ENCODE measurements at places on chromosomes 4 and X.
A peak's percentile ranks its signal among the peaks of the same experiment; 100 is the strongest.

GRCh38 chr4:148874331-148874730 is 432.1 kb upstream of the NR3C2 start:
- no peak for DNase-seq

- DNase-seq = no peak
Observed at GRCh38 chrX:151370906-151371305, 26.1 kb upstream of the VMA21 start.

DNA sequence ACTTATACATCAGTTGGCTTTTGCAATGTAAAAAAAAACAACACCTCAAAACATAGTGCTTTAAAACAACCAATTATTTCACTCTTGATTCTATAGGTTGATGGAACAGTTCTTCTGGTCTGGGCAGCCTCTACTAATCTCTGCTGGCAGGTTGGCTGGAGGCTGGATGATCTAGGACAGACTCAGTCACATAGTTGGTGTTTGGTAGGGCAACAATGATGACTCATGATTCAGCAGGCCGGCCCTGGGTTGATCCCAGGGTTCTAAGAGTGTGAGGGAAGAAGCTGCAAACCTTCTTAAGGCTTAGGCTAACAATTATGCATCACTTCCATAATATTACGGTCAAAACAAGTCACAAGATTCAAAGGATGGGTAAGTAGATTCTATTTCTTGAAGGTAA is 558.2 kb downstream of the ZNF674 start:
- no peak for DNase-seq

DNA sequence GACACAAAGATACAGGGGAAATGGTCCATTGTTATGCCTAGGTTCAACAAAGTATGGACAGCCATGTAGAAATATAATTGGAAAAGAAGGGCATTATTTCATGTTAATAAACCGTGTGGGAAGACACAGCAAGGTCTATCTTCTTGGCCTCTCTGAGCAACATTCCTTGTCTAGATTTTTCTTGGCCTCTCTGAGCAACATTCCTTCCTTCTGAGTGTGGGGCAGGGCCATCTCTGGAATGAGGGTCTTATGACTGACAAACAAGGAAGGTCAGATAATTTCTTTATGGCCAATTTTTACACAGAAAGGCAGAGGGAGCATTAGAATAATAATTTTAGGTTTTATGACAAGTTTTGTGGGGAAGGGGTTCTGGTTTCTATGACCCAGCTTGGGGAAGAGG is 24.3 kb upstream of the MAOA start:
- no peak for DNase-seq

- DNase-seq = no peak
Observed at GRCh38 chr4:41999321-41999720, 9.0 kb downstream of the SLC30A9 start.

- peak; percentile 33 for DNase-seq
Observed at GRCh38 chr4:76090241-76090691, 15.8 kb downstream of the ART3 start.

DNA sequence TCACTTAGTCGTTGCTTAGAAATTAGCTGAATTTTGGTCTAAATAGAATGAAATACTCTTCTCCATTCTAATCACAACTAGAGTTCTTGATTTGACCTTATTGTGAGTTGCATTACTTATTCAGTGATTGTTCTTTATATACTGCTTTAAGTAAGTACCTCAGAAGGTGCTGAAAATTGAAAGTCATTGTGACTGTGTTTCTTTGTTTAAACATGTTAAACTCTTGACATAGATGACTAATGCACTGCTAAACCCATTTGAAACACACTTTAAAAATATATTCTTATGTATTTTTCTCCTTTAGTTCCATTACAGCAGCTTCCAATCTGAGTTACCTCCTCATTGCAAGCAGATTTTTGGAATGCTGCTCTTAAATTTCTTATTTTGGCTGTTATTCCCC is 9.1 kb downstream of the TSPAN7 start:
- DNase-seq = no peak

DNA sequence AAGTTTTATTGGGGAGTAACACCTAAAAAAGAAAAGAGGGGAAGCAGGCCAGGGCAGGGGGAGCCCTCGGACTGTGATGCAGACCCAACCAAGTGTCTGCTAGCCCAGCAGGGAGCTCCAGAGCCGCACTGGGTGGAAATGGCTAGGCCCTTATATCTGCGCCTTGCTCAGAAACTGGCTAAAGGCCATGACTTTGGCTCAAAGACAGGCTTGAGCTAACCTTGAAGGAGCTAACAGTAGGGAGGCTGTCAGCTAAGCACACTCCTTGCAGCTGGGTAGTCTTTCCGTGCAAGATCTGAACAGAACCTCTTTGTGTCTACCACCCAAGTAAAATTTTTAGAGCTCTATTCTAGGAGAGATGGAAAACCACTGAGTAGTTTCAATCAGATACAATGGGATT is 43.0 kb downstream of the SEPSECS start:
- no peak for DNase-seq

- DNase-seq = no peak
Observed at GRCh38 chr4:176334066-176334465, 14.3 kb downstream of the SPCS3 start.

DNA sequence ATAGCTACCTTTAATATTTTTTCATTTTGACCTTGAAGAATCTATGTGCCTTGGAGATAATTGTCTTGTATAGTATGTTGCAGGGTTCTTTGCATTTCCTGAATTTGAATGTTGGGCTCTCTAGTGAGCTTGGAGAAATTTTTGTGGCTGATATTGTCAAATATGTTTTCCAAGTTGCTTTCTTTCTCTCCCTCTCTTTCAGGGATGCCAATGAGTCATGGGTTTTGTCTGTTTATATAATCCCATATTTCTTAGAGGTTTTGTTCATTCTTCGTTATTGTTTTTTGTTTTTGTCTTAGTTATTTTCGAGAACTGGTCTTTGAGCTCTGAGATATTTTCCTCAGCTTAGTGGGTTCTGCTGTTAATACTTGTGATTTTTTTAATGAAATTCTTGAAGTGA is 20.7 kb downstream of the RAB40AL start:
- DNase-seq = no peak

GRCh38 chrX:37578045-37578444 is 6.6 kb downstream of the LANCL3 start:
- DNase-seq = no peak

GRCh38 chr4:139609647-139610046 is 53.6 kb upstream of the SETD7 start:
- DNase-seq = no peak

GRCh38 chr4:115769396-115769795 is 656.0 kb upstream of the NDST4 start:
- no peak for DNase-seq

GRCh38 chr4:658681-659667 is 15.1 kb downstream of the ATP5ME start:
- no peak for DNase-seq

- DNase-seq = no peak
Observed at GRCh38 chrX:101417190-101417589, 9.2 kb downstream of the HNRNPH2 start.

DNA sequence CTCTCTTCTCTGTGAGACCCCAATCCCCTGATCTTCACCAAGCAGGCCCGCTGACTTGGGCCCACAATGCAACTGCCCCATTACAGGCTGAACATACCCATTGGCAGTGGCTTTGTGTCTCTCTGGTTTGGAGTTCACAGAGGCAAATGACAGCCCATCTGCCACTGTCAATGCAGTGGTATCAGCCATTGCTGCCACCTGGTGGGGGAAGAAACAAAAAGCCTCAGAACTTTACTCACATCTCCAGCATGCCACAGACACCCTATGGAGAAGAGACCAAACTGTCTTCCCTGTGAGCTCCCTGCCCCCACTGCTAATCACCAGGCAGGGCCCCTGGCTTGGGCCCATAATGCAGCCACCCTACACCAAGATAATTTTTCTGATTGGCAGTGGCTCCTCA is 729.3 kb upstream of the ACTRT1 start:
- DNase-seq = peak; percentile 22

DNA sequence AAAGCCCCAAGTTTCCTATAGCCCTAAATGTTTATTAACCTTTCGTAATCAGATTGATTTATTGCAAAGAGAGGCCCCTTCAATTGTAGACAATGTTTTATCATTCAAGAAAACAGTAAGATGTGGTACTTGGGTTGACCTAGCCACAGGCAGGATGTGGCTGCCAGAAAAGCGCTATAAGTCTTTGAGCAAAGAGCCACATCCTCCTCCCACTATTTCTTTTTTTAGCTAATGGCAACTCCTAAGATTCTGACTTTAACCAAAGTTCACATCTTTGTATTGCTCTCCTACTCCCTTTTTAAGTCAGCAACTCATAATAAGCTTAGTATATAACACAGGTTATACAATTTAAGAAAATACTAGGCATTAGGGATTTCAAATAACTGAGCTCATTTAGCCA is 70.7 kb upstream of the PPP3CA start:
- DNase-seq = peak; percentile 64

- no peak for DNase-seq
Observed at GRCh38 chrX:15033917-15034316, 160.7 kb downstream of the MOSPD2 start.

GRCh38 chrX:115949900-115950822 is 220.4 kb upstream of the AGTR2 start:
- no peak for DNase-seq

GRCh38 chr4:87865960-87866598 is 33.3 kb downstream of the MEPE start:
- no peak for DNase-seq

DNA sequence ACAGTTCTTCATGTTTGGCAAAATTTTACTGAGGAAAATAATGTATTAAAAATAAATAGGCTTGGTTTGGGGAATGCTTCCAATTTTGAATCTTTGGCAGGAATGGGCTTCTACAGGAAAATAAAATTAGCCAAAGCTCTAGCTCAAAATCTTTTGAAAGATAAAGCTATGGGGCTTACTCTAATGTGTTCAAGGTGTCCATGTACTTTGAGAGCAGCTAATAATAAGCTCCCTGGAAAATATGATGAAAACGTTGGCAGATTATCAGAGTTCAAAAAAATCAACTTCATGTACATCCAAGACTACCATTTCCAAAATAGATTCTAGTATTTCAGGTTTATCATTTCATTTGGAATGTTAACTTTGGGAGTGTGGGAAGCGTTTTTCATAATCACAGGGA is 158.4 kb downstream of the EMCN start:
- no peak for DNase-seq

GRCh38 chr4:86338989-86339388 is 20.9 kb downstream of the MAPK10 start:
- no peak for DNase-seq

GRCh38 chrX:63747331-63747730 is 37.7 kb downstream of the ARHGEF9 start:
- DNase-seq = no peak

DNA sequence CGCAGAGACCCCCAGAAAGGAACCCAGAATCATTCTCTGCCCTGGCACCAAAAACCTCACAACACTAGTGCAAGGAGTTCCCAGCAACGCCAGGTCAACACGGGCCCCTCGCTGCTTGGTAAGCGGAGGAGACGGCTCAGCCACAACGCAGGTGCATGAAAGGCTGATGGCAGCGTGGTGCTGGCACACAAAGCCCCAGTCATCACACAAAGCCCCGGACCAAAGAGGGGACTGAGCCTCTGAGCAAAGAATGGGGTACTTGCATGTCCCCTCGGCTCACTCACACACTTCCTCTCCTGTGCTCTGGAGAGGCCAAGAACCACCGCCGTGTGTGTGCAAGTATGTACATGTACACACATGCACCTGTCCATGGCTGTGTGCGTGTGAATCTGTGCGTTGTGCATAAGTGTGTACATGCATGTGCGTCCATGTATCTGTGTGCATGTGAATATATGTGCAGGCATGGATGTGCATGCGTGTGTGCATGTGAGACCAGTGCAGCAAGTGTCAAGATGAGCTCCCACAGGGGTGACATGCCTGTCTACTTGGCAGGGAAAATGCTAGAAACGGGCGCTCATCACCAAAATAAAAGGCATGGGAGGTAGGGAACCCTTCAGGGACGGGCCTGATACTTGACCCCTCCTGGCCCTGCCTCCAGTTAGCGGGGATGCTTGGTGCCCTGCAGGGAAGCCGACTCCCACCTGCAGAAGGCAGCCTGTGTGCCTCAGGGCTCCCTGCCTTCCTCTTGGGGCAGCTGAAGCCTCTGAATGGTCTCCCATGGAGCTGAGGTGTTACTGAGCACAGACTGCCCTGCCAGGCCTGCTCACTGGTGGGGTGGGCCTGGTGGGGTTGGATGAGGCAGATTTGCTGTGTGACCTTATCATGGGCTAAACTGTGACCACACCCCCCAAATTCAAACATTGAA is 60.4 kb downstream of the ZFYVE28 start:
- no peak for DNase-seq

DNA sequence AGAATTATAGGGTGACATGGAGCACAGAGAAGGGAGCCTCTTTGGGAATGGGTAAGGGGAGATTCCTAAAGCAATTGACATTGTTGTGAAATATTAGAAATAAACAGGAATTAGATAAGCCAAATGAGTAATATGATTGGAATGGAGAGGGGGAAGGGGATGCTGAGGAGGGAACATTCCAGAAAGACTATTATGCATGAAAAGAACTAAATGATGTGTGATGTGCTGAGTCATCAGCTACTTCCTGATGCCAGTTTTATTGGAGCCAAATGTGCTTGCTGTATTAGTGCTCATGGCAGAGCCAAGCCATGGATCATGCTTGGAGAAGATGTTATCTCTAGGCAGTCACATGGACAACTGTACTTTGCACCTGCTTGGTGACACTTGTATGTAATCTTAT is 189.0 kb upstream of the HCCS start:
- DNase-seq = no peak

DNA sequence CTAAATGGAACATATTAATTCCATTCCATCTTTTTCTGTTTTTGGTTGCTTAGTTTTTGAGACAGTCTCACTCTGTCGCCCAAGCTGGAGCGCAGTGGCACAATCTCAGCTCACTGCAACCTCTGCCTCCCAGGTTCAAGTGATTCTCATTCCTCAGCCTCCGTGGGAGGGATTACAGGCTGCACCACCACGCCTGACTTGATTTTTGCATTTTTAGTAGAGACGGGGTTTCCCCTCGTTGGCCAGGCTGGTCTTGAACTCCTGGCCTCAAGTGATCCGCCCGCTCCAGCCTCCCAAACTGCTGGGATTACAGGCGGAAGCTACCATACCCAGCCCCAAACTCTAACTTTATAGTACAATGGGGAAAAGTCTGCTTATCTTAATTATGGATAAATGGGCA is 11.2 kb downstream of the HNRNPD start:
- no peak for DNase-seq

DNA sequence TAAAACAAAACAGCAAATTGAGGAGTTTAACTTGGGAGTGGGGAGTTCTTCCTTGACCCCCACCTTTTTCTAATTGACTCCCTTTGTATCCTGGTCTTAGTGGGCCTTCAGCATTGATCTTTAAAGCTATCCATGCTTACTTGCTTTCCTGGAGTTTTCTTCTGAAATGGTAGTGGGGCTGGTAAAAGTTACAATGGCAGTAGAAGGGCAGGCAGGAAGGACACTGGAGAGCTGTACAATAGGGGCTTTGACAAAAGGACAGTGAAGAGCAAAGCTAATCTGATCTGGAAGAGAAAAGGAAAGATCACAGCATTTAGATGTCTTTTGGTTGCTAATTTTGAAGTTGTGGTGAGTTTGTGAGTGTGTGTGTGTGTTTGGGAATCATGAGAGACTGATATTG is 111.5 kb downstream of the MID1 start:
- no peak for DNase-seq

All from CD4-positive, alpha-beta T cell treated with Interleukin-21 for 1 hour (primary cell).